Osteoblast (primary cell): ENCODE measurements at places on chromosomes 3 and 15. TPM values are rescaled to one million over a fixed set of nuclear protein-coding genes. Genes with fewer than 3 reads are reported as not detected.

The P2RY1 gene
- total RNA-seq: under 0.01 and 0.36 TPM in 2 replicates

The DZIP1L gene
- 32.7 and 42.3 TPM in 2 replicates for total RNA-seq

The SAMD7 gene
- total RNA-seq: not detected in 2 replicates

The SIN3A gene
- total RNA-seq: 34.5 and 36.2 TPM in 2 replicates

The RTP1 gene
- total RNA-seq: not detected in 2 replicates

The COLQ gene
- 1.4 and 1.5 TPM in 2 replicates for total RNA-seq

The NR1I2 gene
- 0.36 TPM in 1 of 2 replicates, not detected in the other for total RNA-seq

The ZNF860 gene
- total RNA-seq: 0.59 and 0.72 TPM in 2 replicates

The ACTRT3 gene
- total RNA-seq: 4.3 and 4.7 TPM in 2 replicates

The BLM gene
- total RNA-seq: 1.4 and 1.5 TPM in 2 replicates

The ZDHHC19 gene
- not detected in 2 replicates for total RNA-seq

The NECTIN3 gene
- 39.8 and 52.5 TPM in 2 replicates for total RNA-seq

The POC1A gene
- total RNA-seq: 1.8 and 3.2 TPM in 2 replicates

The GXYLT2 gene
- 75.1 and 77.4 TPM in 2 replicates for total RNA-seq

The MYZAP gene
- under 0.01 TPM in 1 of 2 replicates, not detected in the other for total RNA-seq

The ATXN7 gene
- total RNA-seq: 14.4 and 17.0 TPM in 2 replicates

The PLA2G4D gene
- total RNA-seq: not detected in 2 replicates

The KBTBD12 gene
- total RNA-seq: not detected in 2 replicates

The RPP14 gene
- 13.0 and 13.4 TPM in 2 replicates for total RNA-seq

The RBP2 gene
- total RNA-seq: not detected in 2 replicates

The PLA1A gene
- total RNA-seq: under 0.01 and 0.36 TPM in 2 replicates

The ANKUB1 gene
- total RNA-seq: under 0.01 TPM in 1 of 2 replicates, not detected in the other

The ST8SIA2 gene
- 0.29 and 0.36 TPM in 2 replicates for total RNA-seq

The CNTN4 gene
- under 0.01 TPM in 1 of 2 replicates, not detected in the other for total RNA-seq

The MESP2 gene
- 0.72 and 1.5 TPM in 2 replicates for total RNA-seq

The GAP43 gene
- total RNA-seq: 2.1 and 3.6 TPM in 2 replicates

The GOLGA6D gene
- not detected in 2 replicates for total RNA-seq

The IQCF5 gene
- not detected in 2 replicates for total RNA-seq

The IGSF10 gene
- 1.4 and 2.7 TPM in 2 replicates for total RNA-seq
